Activated CD8-positive, alpha-beta T cell treated with anti-CD3 and anti-CD28 coated beads for 36 hours (primary cell): ENCODE measurements at places on chromosomes 4 and X. TPM values are rescaled to one million over a fixed set of nuclear protein-coding genes. Genes with fewer than 3 reads are reported as not detected.

Gene ARMCX1
- 4.7 TPM for total RNA-seq

DNA sequence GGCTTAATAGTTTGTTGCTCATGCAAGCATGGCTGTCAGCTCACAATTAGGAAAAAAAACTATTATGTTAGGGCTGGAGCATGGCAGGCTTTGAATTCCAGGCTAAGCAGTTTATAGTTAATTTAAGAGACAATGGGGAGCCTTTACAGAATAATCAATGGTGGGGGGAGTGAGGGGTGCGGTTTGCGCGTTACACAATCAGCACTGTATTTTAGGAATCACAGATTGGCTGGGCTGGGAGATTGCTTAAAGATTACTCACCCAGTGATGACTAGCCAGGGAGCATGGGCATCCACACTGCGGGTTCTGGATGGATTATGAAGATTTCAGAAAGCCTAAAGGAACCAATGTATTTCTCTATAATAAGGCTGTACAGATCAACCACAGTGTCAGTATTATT is 186.6 kb downstream of the SOX3 start:
- H3K27me3 ChIP-seq, result no peaks in the 10 kb centered on the region
- no peak overlapping the region for H3K4me3 ChIP-seq
- H3K27ac ChIP-seq, result no peak overlapping the region

DNA sequence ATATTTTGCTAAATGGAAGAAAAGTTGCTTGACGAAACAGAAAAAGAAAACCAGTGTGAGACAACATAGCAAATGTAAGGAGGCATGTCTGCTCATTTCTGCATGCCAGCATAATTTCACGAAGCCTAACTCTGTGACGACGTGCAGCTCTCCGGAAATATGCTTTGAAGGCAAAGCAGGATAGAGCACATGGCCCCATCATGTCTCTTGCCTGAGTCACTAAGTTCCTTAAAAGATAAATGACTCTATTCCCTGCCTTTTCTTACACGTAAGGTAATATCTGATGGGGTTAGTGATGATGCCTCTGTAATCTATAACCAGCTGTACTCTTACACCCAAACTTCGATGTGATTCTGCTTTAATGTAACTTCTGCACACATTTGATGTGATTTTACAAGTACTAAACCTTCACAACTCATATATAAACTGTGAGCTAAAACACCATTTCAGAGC is 64.5 kb downstream of the ANXA3 start:
- peaks cover 31% of the 10 kb centered on the region for H3K4me1 ChIP-seq
- no peaks in the 10 kb centered on the region for H3K27me3 ChIP-seq
- DNase-seq, result no peak

- H3K27ac ChIP-seq, result no peak overlapping the region
- H3K27me3 ChIP-seq, result peaks cover 15% of the 10 kb centered on the region
- H3K4me1 ChIP-seq, result no peaks in the 10 kb centered on the region
- DNase-seq, result no peak
Observed at GRCh38 chr4:11512871-11513270, 84.2 kb upstream of the HS3ST1 start.

- H3K27ac ChIP-seq, result peak overlapping the region; percentile 27
- H3K27me3 ChIP-seq, result peaks cover 3% of the 10 kb centered on the region
- DNase-seq, result no peak
- peaks cover 30% of the 10 kb centered on the region for H3K4me1 ChIP-seq
Observed at GRCh38 chr4:140137671-140138070, 16.3 kb downstream of the MAML3 start.

- no peak for DNase-seq
- H3K27me3 ChIP-seq, result no peaks in the 10 kb centered on the region
- no peaks in the 10 kb centered on the region for H3K4me1 ChIP-seq
- no peak overlapping the region for H3K4me3 ChIP-seq
Observed at GRCh38 chrX:153549231-153549630, 31.8 kb downstream of the ATP2B3 start.
